ENCODE measurements at places on chromosomes 2 and 18.

DNA sequence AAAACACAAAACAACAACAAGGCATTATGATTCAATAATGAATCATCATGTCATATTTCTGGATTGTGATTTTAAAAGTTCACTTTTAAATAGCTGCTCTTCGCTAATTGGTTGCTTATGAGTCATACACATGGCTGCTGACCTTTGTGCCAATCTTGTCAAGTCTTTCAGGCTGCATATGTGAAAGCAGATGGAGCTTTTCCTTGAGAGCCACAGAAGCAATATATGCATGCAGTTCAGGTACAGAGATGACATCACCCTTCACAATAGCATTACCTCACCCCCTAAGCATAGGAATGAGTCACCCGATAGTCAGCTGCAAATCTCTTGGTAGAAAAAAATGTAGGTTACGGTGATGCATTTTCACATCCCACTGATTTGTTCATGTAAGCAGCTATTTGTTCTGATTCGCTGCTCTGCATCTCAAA, 27.2 kb downstream of the EIF2AK3 start:
- DNase-seq: peak; percentile 100

GRCh38 chr2:95314964-95315611, 17.9 kb downstream of the KCNIP3 start:
- DNase-seq: peak; percentile 84

GRCh38 chr2:105313877-105314276, 15.7 kb downstream of the TGFBRAP1 start:
- no peak for DNase-seq

GRCh38 chr18:52694804-52695203, 354.8 kb downstream of the DCC start:
- DNase-seq: peak; percentile 19

DNA sequence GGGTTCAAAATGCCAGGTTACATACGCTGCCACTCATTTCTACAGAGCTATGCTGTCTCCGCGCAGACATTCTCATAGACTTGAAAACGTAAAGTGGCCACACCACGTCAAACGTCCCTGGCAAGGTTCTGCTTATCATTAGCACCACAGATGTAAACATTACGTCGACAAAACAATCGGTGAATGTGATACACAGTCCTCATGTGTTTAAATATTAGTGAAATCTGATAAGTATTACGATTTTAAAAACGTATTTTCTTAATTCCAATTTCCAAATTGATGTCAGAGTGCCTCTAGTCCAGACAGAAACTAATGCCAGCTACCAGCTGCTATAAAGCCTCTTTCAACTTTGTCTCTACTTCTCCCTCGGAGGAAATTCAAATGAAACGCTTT, 1.2 kb downstream of the STK17B start:
- peak; percentile 56 for DNase-seq

GRCh38 chr2:3654531-3655225, 3.3 kb upstream of the ALLC start:
- DNase-seq: no peak
